ENCODE measurements at places on chromosomes 12 and 14.
A peak's percentile ranks its signal among the peaks of the same experiment; 100 is the strongest.

GRCh38 chr12:58814036-58814435 is 106.3 kb downstream of the LRIG3 start:
- no peak for DNase-seq

- DNase-seq = no peak
These were observed 89.1 kb upstream of the RIC8B start for GRCh38 chr12:106685381-106685780.

GRCh38 chr12:80099259-80099658 is at the start of gene OTOGL:
Gene OTOGL (plus strand): TSS chr12:80099537. CDS start chr12:80209432, 109,895 bp downstream.
- peak; percentile 15 for DNase-seq

DNA sequence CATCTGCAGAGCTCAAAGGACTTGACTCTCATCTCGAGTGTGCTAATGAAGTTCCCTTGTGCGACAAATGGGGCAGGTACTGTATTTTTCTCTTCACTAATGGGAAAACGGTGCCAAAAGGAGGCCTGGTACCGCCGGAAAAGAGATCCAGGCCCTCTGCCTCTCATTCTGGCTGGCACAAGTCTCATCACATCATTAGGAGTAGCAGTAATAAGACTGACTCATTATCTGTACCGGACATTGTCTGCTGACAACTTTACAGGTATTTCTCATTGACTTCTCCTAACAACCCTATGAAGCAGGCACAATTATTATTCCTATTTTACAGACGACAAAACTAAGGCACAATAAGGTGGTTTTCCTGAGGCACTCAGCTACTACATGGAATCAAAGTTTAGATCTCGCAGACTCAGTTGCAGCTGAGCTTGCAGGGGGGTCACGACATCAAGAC is 668 bp downstream of the APPL2 start:
- no peak for DNase-seq

GRCh38 chr12:113136128-113136989 is 798 bp upstream of the RASAL1 start:
- no peak for DNase-seq

DNA sequence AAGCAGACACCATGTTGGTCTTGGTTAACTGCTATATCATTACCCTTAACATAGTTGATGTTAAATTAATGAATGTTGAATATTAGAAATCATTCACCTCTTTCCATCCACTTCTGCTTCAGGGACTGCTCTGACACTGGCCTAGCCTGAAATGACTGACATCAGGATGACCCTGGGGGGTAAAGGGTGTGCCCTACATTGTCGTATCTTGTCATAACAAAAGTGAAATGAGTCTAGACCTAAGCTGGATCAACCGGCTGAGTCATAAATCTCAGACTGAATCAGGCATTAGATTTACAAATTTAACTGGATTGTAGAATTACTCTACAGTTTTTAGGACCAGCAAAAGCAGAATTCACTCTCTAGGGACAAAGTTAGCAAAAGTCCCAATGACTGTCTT is 35.3 kb downstream of the KICS2 start:
- peak; percentile 87 for DNase-seq

- DNase-seq = peak; percentile 21
These were observed 8.5 kb upstream of the PLEKHH1 start for GRCh38 chr14:67524634-67524963.

DNA sequence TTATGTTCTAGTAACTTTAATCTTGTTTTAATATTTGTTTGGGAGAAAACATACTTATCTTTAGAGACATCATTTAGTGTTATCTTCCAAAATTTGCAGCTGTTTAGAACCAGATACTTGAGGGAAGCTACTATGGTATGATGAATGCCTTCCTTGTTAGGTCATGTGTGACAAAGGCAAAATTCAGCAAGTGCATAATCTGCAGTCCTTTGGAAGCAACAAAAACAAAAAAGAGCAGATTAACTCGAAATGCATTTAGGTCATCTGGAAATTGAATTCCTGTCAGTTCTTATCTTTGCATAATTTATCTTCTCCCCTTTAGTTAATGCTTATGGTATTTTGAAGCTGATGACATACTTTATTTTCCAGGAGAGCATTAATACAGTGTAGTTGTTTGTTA is 3.5 kb downstream of the FBXO34 start:
- peak; percentile 75 for DNase-seq

DNA sequence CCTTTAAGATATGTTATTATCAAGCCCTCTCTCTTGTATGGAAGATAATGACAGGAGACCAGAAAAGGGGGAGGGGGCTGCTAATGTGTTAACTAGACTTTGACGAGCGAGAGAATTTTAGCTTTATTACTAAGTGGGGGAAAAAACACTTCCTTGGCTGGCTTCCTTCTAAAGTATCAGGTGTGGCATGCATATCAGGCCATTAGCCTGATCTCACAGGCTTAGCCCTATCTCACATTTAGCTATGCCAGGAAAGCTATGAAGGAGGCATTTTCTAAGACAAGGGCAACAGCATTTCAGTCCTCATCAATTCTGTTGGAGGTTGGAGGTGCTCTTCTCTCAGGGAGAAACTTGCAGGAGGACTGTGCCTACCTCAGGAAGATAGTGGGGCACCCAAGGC is 9.9 kb downstream of the SSPN start:
- no peak for DNase-seq

DNA sequence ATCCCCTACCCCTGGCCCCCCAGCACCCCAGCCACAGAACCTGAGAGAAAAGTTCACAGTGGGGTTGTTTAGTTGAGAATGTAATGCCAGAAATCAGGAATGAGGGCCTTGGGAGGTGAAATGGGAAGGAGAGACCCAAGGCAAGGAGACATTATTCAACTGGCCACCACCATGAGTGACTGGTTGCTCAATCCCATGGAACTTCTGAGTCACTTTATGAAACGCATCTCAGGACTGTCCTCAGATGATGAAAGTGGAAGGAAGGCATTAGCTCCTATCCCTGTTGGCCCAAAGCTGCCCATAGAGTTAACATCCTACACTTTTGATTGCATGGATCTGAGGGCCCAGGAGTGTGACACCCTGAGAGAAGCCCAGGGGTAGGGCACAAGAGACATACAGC is 25.4 kb upstream of the TCL1A start:
- no peak for DNase-seq

DNA sequence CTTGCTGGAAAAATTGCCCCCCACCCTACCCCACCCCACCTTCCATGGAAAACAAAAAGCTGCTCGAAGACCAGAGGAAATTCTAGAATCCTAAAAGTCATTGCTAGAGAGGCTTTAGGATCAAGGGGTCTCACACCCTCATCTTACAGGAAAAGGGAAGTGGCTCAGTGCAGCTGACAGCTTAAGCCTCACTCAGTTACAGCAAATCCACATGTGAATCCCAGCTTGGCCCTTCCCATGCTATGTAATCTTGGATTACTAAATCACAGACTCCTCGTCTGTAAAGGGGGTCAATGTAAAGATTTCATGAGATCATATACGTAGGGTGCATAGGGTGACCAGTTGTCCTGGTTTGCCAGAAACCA is 25.9 kb downstream of the CMKLR1 start:
- DNase-seq = no peak

- no peak for DNase-seq
These were observed 36.3 kb upstream of the PPP1CC start for GRCh38 chr12:110778833-110779577.

- DNase-seq = no peak
These were observed 8.0 kb downstream of the GSG1 start for GRCh38 chr12:13095266-13095995.

- DNase-seq = no peak
These were observed 2.4 kb upstream of the KRT83 start for GRCh38 chr12:52323416-52324152.

DNA sequence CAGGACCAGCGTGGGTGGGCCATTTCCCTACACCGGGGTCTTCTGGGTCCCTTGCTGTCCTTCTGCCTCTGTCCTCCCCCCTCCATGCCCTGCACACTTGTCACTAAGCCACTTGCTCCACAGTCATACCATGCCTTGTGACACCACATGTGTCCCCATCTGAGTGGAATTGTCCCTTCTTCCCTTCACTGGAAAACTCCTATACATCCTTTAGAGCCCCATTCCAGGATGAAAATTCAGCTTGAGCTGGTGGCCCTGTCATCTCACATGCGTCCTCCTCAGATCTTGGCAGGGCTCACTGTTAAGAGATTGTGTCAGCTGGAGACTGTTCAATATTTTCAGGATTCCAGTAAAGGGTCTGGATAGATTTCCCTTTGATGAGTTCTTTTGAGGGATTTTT is 87.4 kb downstream of the DNAH10 start:
- no peak for DNase-seq

DNA sequence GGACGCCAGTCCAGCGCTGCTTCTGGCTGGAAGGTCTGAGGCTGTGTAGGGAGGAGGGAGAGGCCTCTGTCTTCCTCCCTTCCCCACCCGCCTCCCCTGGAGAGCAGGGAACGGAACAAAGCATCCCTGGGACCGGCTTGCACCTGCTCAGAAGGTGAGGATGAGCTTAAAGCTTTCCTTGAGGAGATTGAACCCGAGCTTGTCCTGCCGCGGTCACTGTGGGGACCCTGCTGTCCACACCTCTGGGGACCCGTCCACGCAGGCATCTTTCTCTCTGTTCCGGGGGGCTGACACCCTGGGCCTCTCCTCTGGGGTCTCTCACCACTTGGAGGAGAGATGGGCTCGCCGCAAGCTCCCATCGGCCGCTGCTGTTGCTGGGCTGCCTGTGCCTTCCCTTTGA is 33.2 kb upstream of the SFSWAP start:
- no peak for DNase-seq

GRCh38 chr12:81570234-81570633 is 188.9 kb downstream of the PPFIA2 start:
- no peak for DNase-seq

DNA sequence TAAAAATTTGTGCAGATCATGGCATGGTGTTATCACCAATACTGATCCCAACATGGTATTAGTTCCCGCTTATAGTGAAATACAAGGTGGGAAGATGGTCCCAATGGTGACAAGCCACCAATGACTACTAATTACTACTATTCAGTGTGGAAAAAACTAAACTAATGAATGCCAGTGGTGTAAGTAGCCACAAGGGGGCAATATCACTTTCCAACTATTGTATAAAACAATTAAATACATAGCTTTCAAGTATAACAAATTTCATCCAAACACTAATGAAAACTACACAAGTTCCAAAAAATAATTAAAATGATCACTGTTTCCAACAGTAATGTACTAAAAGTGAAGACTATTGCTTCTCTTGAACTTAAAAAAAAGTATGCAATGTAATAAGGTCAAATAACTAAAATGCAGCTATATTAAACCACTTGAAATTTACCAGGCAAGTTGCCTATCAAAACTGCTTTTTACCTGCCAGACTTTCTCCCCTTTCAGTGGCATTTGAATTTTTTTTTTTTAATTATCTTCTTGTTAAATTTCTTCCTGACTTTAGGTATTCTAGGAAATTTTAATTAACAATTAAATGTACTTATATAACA is 58.0 kb downstream of the PAPLN start:
- DNase-seq = peak; percentile 40

- no peak for DNase-seq
These were observed 1.6 kb downstream of the ZFYVE26 start for GRCh38 chr14:67814821-67815220.

- no peak for DNase-seq
These were observed 23.8 kb upstream of the COX6A1 start for GRCh38 chr12:120413901-120414695.

DNA sequence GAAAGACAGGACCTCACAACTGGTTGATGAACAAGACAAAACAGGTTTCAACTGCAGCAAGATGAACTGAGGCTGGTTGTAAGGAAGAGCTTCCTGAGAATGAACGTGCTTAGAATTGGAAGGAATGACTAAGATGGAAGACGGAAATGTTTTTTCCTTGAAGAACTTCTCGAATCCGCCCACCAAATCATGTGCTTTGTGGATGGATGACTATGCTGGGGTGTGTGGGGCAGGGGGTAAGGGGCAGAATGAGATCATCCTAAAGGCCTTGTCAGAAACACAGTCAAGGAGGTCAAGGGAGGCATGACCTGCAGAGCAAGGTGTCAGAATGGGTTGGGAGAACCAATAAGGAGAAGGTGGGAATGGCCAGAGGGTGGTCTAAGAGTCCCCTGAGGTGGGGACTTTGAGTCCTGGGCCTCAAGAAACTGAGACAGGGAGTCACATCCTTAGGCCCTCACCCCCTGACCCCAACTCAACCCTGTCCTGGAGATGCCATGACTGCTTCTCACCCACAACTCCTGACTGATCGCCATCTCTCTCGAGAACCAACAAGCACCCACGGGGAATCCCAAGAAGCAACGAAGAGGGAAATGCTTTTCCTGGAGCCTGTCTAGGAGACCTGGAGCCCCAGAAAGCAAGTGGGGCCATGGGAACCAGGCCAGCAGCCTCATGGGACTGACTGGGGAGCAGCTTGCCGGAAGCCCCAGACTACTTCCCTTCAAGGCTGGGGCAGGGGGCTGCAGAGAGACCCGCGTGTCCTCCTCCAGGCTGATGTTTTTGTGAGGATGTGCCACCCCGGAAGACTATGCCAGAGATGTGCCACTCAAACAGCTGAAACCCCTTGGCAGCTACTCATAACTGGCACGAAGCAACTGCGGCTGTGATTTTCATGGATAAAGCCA is 84.0 kb downstream of the ACTN1 start:
- peak; percentile 41 for DNase-seq

- no peak for DNase-seq
These were observed 80.2 kb downstream of the RMST start for GRCh38 chr12:97542666-97543280.

- DNase-seq = peak; percentile 7
These were observed 18.6 kb upstream of the GALNT8 start for GRCh38 chr12:4701395-4702190.

DNA sequence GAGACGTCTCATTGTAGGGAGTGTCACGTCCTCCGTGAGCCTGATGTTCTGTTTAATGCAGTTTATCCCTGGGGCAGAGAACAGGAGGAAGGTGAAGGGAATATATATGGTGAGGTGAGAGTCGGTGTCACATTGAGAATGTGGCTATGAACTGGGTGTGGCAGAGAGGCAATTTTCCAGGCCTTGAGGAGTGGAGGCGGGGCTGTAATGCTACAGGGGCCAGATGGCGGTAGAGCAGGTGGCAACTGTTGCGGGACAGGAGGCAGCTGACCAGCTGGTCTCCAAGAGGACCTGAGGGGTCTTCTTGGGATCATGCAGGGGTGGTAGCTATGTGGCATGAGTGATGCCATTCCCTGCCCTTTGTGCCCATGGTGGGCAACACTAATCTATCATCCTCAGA is 59.6 kb downstream of the CACNA1C start:
- DNase-seq = no peak

- DNase-seq = no peak
These were observed 10.2 kb downstream of the GNG2 start for GRCh38 chr14:51870606-51871005.
